Stimulated activated naive CD4-positive, alpha-beta T cell treated with Interleukin-2 at 50 U/mL for 16 hours (primary cell): ENCODE measurements at places on chromosomes 6 and 20.

GRCh38 chr6:109743739-109744138, 52.6 kb downstream of the FIG4 start:
- DNase-seq = no peak

- DNase-seq = no peak
Observed at GRCh38 chr6:108763931-108764579, 84.2 kb upstream of the ARMC2 start.

GRCh38 chr20:5039255-5039657, 37.9 kb upstream of the SLC23A2 start:
- peak; percentile 6 for DNase-seq

DNA sequence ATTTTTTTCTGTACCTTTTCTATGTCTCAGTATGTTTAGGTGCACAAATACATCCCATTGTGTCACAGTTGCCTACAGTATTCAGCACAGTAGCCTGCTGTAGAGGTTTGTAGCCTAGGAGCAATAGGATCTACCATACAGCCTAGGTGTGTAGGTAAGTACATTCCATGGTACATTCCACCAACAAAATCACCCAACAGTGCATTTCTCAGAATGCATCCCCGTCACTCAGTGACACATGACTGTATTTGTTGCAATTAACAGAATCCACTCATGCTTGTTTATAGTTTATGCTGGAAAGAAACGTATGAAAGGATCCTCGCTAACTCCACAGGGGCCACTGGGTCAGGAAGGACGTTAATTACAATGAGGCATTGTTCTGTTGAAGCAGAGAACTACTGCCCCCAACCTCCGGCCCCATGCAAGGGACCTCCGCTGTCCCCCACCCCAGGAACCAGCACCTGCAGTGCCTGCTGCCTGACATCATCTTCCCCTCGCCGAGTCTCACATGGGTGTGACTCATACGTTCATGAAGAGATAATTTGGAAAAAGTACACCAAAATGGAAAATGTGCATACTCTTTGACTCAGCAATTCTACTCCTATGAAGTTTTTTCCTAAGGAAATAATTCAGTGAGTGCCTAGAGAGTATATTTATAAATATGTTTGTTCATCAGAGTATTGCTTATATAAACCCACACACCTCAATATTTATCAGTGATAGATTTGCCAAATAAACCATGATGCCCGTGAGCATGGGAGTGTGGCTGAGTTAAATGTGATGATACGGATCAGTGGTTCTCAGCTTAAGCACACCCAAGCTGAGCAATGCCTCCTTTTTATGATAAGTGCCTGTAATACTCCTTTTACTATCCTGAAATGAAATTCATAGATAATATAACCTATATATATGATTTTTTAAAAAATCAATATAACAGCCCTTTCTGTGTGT, 156.4 kb upstream of the ECI2 start:
- DNase-seq = no peak

DNA sequence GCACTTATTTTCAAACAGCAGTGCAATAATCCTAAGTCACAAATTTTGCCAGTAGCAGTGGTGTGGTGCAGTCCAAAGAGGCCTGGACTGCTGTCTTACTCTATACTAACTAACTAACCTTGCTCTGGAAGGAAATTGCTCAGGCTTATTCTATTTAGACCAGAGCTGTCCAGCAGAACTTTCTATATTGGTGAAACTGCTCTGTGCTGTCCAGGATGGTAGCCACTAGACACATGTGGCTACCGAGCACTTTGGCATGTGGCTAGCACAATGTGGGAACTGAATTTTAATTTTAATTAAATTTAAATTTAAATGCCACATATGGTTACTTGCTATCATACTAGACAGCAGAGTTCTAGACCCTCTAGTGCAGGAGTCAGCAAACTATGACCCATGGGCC, 27.1 kb upstream of the FBXO9 start:
- no peak for DNase-seq

GRCh38 chr20:51797357-51798025, 4.8 kb downstream of the SALL4 start:
- no peak for DNase-seq

DNA sequence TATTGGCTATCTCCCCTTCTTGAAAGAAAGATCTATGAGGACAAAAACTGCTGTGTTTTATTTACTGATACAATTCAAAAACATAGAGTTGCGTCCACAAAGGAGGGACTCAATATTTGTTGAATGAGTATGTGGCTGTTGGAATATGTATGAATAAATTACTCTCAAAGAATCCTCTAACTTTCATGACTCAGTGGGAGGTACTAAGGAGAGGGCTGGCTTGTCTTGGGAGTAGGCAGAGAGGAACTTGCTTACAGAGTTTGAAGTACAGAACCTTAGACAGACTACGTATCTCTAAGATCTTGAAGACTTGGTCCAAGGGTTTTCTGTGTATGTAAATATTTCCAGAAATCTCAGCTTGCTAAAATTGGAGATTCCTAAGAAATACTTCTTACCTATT, 504.0 kb upstream of the PTCHD4 start:
- DNase-seq = no peak

- no peak for DNase-seq
Observed at GRCh38 chr20:57650266-57650665, 30.0 kb upstream of the ZBP1 start.

DNA sequence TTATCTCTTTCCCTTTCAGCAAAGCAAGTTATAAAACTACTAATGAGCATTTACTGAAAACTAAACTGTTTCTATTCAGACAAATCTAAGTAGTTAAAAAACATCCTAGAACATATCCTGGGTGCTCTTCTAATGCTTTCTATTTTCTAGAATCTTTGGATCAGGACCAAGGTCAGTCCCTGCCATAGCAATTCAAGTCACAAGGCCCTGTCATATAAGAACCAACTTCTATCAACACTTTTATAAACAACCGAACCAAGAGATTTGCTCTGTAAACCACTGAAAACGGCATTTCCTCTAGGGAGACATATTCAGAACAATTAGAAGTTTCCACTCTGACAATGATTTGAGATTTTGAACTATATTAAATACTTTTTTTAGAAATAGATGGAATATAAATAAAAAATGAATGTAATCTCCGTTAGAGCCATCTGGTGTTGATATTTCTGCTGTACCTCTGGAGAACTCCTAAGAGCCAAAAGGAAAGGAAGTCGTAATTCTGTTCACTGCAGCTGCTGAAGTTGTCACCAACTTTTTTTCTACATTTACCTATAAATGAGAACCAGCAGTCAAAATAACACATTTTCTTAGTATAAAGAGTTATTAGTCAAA, 51.4 kb upstream of the LGSN start:
- DNase-seq = no peak

DNA sequence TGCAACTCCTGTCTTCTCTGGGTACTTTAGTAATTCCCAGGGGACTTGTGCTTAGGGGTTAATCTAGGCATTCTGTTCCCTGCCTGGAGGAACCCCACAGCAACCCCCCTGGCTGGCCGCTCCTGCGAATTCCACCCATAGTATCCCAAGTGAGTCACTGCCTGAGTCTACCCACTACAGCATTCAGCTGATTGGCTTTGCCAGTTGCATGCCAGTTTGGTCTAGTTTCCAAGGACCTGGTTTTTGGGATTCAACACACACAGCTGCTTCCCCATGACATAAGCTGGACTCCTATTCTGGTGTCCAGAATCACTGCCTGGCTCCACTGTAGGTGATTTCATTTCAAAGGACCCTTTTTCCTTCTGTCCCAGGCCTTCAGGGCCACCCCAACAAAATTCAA, 40.3 kb downstream of the PLCG1 start:
- no peak for DNase-seq

DNA sequence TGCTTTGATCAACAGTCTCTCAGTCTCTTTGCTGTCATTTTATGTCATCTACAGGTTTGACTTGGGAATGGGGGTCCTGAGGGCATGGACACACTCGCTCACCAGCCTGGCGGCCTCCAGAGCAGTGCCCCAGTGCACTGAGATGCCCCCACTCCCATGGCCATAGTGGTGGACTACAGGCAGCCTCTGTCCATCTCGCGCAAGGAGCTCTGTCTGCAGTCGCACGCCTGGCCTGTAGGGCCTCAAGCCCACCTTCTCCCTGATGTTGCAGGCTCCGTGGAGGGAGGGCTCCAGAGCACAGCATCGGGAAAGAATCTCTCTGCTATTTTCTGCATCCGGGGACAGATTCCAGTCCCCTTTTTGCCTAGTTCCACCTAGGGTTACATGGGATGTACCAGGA, 22.6 kb downstream of the DDO start:
- DNase-seq = no peak

- DNase-seq = no peak
Observed at GRCh38 chr6:142275236-142276006, 26.4 kb upstream of the ADGRG6 start.

DNA sequence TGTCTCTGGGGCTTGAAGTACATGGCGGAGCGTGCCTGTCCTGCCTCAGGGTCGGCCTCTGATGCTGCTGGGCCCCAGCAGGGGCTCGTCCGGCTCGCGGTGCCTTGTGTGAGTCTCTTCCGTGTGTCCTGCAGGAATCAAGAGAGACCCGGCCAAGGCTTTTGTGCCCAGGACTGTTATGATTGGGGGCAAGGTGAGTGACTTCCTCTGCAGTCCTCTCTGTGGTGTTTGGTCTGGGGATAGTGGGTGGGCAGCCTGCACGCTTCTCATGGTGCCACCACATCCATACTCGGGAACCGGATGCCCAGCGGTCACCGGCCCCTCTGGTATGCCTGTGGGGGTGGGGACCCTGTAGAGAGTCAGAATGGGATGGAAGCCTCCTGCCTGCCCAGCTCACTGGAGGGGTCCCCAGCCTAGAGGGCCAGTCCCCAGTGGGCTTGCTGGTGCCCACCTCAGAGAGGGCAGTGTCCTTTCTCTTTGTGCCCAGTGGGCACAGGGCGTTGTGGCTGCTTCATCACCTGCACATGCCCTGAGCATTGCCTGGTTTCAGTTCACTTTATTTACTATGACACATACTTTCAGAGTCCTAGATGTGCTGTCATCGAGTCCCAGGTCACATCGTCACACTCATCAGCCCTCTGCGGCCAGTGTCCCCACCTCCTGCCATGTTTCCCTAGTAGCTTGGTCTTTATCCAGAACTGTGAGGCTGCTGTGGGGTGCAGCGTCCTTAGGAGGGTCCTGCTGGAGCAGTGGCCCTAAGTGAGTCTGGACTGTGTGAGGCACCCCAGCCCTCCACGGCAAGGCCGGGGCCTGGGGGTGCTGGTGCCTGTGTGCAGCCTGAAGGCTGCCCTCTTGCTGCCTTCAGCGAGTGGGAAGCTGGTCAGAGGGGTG, 40.7 kb downstream of the PYGB start:
- no peak for DNase-seq

- no peak for DNase-seq
Observed at GRCh38 chr20:23150304-23151007, 64.3 kb upstream of the CD93 start.

- no peak for DNase-seq
Observed at GRCh38 chr6:6659600-6660327, 71.2 kb downstream of the LY86 start.

DNA sequence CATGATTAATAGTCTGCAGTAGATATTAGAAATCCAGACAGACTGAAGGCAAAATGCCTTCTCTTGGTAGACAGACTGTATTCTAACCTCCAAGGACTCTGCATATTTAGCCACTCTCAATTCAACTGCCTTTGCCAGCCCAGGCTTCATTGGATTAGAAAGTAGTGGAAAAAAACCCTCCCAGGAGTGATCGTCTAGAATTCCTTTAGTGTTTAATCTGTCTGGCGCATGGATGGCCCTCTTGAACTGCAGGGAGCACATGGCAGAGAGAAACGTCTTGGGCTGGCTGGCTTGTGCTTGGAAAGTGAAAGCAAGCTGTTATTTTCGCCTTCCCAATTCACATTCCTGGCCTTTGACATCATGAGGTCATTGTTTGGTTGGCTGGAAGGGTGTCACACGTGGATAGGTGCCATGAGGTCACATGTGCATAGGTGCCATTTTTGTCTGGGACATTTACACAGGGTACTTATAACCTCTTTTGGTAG, 30.9 kb upstream of the NEDD9 start:
- no peak for DNase-seq

DNA sequence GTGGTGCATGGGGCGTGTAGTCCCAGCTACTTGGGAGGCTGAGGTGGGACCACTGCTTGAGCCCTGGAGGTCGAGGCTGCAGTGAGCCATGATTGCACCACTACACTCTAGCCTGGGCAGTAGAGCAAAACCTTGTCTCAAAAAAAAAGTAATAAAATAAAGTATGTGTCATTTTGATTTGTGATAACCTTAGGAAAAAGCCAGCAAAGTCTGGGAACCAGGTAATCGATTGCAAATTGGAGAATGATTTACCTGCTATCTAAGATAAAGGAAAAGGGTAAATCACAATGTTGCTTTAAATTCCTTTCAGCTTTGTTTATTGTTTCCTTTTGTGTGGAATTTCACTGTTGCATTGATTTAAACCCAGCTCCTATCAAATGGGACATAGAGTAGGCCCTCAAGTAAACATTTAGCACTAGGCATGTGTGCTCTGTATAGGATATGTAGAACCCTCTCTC, 59.0 kb downstream of the SGK1 start:
- no peak for DNase-seq

- DNase-seq = no peak
Observed at GRCh38 chr6:103344554-103345163, 1515.1 kb downstream of the HACE1 start.

DNA sequence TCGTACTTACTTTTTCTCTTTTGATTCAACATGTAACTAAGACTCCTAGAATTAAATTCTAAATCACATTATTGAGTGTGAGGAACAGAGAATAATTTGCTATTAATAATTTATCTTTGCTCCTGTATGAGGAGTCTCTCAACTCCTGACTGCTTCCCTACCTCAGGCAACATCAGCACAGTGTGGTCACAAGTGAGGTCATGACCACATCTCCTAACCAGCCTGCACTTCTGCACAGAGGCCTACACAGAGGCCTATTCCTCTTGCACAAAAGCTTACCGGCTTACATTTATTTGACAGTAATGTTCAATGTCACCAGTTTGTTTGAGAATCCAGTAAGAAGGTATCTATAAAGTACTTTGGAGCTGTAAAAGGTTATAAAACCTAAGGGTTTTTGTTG, 637.4 kb upstream of the MARCKS start:
- no peak for DNase-seq

DNA sequence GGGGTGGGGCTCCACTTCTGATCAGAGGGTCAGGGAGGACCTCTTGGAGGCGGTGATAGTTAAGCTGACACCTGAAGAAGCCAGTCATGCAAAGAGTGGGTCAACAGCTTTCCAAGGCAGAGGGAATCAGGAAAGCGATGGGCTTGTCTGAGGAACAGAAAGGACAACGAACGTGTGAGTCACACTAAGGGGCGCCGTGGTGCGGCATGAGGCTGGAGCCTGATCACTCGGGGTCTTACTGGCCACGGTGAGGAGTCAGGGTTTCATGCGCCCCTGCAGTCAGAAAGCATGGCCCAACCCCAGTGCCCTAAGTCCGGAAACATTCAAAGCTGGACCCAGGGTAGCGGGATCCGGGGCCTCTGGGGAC, 50.6 kb upstream of the SLC32A1 start:
- DNase-seq = no peak

DNA sequence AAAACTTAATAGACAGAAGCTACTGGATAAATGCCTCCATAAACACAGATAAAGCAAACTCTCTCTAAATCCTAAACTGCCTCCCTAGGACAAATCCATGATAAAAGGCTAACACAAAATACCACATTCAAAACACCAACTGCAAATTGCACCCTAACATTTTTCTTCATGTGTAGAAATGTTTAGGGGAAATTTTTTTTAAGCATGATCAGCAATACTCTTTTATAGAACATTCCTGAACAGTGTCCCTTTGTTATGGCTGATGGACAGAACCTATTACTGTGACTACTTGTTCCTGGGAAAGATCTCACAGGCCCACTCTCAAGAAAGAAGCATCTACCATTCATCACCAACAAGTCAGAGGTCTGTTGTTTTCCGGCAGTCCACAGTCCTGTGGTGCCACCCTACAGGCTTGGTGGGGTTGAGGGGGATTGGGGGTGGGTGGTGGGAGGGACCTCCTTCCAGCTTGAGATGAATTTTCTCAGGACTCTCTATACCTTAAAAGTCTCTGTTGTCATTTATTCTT, 64.5 kb downstream of the DTNBP1 start:
- DNase-seq = no peak
